ENCODE measurements at places on chromosomes 7 and 10.
A peak's percentile ranks its signal among the peaks of the same experiment; 100 is the strongest.

- peak; percentile 46 for DNase-seq
Observed at GRCh38 chr10:50396491-50397311, 145.4 kb upstream of the ASAH2 start.

GRCh38 chr7:158113321-158114025, 474.1 kb downstream of the PTPRN2 start:
- DNase-seq, result no peak

GRCh38 chr7:105364684-105365083, 24.0 kb downstream of the SRPK2 start:
- DNase-seq, result no peak

- no peak for DNase-seq
Observed at GRCh38 chr7:30907527-30908267, 4.0 kb upstream of the AQP1 start.

GRCh38 chr7:43956027-43956426, 29.8 kb downstream of the UBE2D4 start:
- DNase-seq, result no peak

- no peak for DNase-seq
Observed at GRCh38 chr7:76332078-76332477, 26.7 kb downstream of the YWHAG start.

DNA sequence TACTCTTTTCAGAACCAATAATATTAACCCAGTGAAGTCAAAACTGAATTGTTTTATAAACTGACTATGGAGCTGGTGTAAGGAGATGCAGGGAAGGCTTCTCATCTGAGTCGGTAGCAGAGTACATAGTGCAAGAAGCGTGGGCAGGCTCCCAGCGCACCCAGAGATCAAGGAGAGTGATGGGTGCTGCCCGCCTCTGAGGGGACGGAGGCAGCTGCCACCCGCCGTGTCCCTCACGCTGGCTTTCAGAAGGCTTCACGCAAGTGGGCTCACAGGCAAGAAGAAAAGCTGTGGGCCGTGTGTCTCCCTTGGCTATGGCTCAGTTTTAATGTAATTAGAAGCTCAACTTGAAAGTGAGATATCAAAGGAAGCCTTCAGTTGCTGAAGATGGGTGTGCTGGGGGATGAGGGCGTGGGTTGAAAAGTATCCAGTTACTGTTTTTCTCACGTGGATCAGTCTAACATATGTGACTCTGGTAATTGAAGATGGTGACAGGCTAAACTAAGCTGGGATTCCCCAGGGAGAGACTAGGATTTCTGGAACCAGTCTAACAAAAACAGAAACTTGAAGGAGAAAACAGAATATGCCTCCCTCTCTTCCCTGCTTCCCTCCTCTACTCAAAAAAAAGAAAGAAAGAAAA, 159.9 kb downstream of the MGMT start:
- no peak for DNase-seq

DNA sequence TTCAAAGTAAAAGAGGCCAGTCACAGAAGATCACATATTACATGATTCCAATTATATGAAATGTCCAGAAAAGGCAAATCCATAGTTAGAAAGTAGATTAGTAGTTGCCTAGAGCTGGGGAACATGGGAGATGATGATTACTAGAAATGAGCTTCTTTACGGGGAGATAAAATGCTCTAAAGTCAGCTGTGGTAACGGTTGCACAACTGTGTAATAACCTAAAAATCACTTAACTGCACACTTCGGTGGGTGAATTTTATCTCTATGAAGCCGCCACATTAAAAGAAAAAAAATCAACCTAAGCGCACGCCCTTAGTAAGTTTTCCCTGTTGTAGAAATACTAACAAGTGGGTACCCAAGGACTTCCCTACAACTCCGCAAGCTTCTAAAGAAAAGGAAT, 15.9 kb downstream of the XRCC2 start:
- DNase-seq, result no peak

- peak; percentile 75 for DNase-seq
Observed at GRCh38 chr7:138001529-138002095, at the start of gene CREB3L2. Gene CREB3L2, minus strand, starts transcription at chr7:138002086. Its CDS starts 381 bp downstream, at chr7:138001705.

DNA sequence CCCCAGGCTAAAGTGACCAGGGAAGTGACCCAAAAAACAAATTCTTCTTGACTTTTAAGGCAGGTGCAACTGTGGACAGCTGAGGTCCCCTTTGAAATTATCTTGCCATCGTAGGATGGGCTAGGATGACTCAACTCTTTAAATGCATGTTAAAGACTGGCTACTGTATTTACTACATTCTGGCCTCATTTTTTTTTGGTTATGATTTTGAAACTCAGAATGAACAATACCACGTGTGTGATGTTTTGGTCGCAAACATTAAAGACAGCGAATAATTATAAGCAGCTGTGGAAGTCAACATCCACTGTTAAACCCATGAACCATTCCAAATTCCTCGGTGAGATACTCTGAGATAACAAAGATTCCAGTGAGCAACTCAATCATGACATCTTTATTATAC, 1.2 kb upstream of the SLC13A4 start:
- no peak for DNase-seq

GRCh38 chr7:32164341-32164996, 94.3 kb upstream of the PDE1C start:
- no peak for DNase-seq

DNA sequence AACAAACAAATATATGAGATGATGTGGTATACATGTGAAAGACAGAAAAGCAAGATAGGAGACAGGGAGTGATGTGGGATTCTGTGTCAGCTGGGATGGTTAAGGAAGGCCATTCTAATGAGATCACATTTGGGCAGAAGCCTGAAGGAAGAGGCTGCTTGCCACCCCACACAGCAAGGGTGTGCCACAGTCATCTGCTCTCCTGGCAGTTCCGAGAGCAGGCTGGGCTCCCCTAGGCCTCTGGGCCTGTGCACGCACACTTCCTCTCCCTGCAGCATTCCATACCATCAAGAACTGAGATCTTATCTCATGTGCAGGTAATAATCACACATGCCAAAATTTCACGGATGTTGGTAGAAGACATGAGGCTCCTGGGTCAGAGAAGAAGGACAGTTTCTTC, 43.1 kb downstream of the SYPL1 start:
- no peak for DNase-seq

DNA sequence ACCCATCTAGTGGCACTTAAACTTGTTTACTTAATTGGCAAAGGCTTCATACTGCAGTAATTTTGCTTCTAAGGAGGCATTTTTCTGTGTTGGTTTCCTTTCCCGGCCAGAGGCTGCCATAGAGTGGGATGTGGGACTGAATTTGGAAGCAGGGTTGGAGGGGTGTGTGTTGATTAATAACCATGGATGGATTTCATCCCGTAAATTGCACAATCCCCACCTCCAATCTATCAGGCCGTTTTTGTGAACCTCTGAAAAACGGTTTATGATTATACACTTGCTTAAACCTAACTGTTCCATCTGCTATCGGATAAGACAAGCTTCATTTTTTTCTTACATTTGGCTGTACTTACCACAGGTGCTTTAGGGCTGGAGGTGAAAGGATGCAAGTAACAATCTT, 1.3 kb downstream of the TMEM60 start:
- DNase-seq, result no peak

DNA sequence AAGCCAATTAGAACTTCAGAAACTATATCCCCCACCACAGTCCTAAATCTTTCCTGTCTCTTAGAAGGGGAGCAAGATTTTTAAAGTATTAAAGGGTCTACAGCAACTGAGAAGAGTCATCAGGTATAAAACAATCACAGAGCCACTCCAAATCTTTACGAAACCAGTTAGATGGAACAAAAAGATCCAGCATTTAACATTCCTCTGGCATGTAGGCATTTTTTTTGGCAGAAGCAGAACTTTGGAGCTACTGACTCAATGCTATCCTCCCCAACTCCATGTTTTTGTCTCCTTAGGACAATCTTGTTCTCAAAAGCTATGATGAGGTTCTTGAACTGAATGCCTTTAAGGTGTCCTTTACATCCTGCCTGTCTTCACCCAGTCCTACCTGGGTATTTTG, 333.3 kb downstream of the PRPF18 start:
- no peak for DNase-seq

- DNase-seq, result no peak
Observed at GRCh38 chr7:158103378-158103777, 484.2 kb downstream of the PTPRN2 start.

GRCh38 chr7:127946847-127947246, 84.4 kb downstream of the LRRC4 start:
- DNase-seq, result no peak

- no peak for DNase-seq
Observed at GRCh38 chr7:157688533-157689268, 351.9 kb downstream of the DNAJB6 start.

DNA sequence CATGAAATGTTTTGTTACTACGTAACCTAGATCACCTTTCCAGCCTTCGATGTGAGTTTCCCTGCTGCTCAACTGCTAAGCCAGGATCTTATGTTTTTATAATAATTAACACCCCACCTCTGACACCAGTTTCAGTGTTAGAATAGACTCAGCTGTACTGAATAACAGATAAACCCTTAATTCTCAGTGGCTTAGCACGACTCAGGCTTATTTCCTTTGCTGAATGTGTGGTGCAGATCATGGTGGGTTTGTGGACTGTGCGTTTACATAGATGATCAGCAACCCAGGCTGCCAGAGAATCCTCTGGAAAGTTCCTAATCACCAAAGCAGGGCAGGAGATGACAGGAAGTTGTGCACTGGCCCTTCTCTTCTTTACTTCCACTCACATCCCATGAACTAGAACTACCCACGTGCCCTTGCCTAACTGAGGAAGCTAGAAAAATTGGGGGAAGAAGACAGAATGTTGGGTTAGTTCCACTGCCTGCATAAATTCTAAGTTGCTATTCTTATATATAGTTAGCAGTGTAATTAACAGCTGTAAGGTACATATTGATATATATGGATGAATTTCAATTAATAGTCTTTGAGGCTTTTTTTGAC, 111.8 kb downstream of the MAPK8 start:
- DNase-seq, result no peak

DNA sequence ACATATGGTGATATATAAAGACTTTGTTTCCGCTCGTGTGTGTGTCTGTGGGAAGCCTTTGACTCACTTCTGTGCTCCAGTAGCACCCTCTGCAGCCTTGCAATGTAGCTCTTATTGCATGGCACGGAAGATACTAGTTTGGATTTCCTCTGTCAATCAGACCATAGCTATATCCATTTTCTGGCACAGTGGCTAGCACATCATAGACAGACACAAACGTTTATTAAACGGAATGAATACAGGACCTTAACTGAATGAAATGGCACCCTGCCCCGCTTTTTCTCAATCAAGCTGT, 124.0 kb upstream of the PTPN20 start:
- peak; percentile 39 for DNase-seq

GRCh38 chr7:5452470-5452899, 28.9 kb upstream of the TNRC18 start:
- no peak for DNase-seq

DNA sequence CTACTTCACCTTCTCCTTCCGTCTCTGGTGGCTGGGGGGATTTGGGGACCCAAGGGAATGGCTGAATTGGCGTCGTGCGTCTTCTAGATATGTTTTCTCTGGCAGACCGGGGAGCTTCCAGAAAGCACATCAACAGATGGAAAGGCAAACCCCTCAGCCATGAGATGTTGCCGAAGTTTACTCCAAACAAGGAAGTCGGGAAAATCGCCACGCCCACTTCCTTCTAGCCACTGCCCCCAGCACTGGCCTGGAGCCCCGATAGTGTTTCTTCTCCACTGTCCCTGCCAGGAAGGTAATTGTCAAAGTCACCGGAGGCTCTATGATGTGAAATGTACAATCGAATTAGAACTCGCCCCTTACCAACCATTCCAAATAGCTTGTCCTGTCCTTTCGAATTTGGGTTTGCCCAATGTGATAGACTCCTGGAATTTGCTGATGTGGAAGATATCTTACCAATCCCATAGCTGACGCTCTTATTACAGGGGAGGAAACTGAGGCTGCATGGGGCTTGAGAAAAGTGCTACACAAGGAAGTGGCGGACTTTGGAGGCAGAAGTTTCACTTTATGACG, 191.0 kb downstream of the LSM5 start:
- no peak for DNase-seq

DNA sequence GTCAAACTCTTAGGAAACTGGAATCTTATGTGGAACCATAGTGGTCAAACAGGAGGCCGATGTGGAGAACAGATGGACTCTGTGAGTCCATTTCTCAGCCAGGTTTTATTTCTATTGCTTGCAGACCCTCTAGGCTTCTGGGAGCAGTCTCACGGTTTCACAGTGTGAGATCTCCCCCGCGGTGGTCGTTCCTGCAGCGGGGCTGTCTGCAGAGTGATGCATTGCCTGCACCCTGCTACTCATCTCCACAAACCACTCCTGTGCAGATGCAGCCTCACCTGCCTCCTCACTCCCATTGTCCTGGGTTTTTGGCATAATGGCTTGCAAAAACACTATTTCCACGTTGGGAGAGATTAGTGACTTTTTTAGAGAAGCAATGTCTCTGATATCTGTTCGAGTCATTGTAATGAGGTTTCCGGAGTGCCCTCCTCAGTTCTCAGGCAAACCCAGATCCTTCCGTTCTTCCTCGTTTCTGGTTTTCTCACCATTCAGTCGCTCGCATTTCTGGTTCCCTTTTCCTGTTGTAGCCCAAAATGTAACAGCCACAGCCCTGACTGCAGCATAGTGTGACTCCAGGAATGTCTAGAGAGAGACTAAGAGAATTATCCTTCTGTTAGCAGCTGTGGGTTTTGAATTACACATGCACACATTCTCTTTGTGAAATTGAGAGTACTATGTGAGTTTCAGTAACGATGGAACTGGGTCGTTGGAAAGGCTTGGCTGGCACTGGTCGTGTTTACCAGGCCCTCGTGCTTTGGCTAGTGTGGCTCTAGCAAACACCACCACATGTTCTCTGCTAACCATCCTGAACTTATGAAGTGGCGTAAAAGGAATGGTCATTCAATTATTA, 30.2 kb downstream of the ACADSB start:
- no peak for DNase-seq

- no peak for DNase-seq
Observed at GRCh38 chr7:94888551-94888950, 18.8 kb upstream of the PPP1R9A start.

DNA sequence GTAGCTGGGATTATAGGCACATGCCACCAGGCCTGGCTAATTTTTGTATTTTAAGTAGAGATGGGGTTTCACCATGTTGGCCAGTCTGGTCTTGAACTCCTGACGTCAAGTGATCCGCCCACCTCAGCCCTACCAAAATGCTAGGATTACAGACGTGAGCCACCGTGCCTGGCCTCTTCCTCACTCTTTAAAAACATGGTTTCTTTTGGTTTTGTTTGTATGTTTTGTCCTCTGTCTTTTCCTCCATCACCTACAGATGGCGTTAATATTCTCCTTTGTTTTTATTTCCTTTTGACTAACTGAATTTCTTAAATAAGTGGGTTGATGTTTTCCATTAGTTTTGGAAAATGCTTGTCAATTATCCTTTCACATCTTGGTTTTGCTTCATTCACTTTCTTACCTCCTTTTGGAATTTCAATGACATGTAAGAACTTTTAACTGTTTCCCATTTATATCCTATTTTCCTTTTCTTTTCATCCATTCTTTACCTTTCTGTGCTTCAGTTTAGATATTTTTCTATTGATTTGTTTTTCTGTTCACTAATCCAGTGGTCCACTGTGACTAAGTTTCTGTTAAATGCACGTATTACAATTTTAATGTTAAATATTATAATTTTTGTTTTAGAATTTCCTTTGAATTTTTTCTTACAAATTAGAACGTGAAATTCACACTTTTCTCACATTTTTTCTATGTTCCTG, 104.1 kb downstream of the ZNF467 start:
- DNase-seq, result no peak

Measured in activated T-cell treated with anti-CD3 and anti-CD28 coated beads, Interleukin-2, amount 50 U/mL, for 48 hours (primary cell).